IMR-90 (cell line): ENCODE measurements at places on chromosomes 13 and 19. TPM values are rescaled to one million over a fixed set of nuclear protein-coding genes. Genes with fewer than 3 reads are reported as not detected.

Gene CLEC4M
- not detected in 2 replicates for total RNA-seq

Gene SOHLH2
- 0.18 and 0.28 TPM in 2 replicates for total RNA-seq

Gene DCLK1
- total RNA-seq: under 0.01 TPM in 2 replicates

Gene ZNF543
- 8.3 and 9.0 TPM in 2 replicates for total RNA-seq

Gene S1PR4
- not detected in 2 replicates for total RNA-seq

Gene UPK1A
- total RNA-seq: not detected in 2 replicates

Gene SEMA6B
- 0.18 and 0.28 TPM in 2 replicates for total RNA-seq

Gene SIGLECL1
- not detected in 2 replicates for total RNA-seq

Gene JSRP1
- total RNA-seq: not detected in 2 replicates

Gene ZNF566
- 4.8 and 8.6 TPM in 2 replicates for total RNA-seq

Gene CD22
- 0.18 TPM in 1 of 2 replicates, not detected in the other for total RNA-seq

Gene TRIM28
- 313 and 349 TPM in 2 replicates for total RNA-seq

Gene REXO1
- 1.4 and 2.5 TPM in 2 replicates for total RNA-seq

Gene ZNF613
- 7.8 and 10.4 TPM in 2 replicates for total RNA-seq

Gene CGB5
- not detected in 2 replicates for total RNA-seq
